Thymus (tissue), 14 donors: ENCODE measurements at places on chromosomes 2 and 18. TPM values are rescaled to one million over a fixed set of nuclear protein-coding genes. Genes with fewer than 3 reads are reported as not detected.

The TGFA gene
- 4.8 TPM for polyA plus RNA-seq

The LIMS3 gene
- 0.59 TPM for polyA plus RNA-seq

The HSBP1L1 gene
- polyA plus RNA-seq: 25.8 TPM

The ABCG5 gene
- polyA plus RNA-seq: 0.09 TPM

The TSPYL6 gene
- 0.02 TPM for polyA plus RNA-seq

GRCh38 chr2:24432121-24432520 lies 58.9 kb upstream of the NCOA1 start:
- no peak for DNase-seq

DNA sequence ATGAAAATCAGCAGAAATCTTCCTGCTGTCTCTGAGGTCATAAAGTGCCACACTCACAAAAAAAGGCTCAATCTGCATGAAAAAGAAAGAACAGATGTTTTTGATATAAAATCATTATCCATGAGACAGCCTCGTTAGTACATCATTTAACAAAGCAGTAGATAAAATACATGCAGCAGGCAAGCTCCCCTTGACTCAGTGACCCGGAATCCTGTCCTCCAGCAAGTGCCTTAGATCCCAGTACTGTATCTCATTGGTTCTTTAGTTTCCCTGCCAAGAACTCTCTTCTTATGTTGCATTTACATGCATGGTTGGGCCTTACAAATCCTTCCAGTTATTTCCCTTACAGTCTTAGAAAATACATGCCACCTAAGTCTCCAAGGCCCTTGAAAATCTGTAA lies 148.9 kb upstream of the CCDC195 start:
- DNase-seq: no peak

- no peak for DNase-seq
Observed at GRCh38 chr2:60530660-60531281, 22.7 kb downstream of the BCL11A start.

DNA sequence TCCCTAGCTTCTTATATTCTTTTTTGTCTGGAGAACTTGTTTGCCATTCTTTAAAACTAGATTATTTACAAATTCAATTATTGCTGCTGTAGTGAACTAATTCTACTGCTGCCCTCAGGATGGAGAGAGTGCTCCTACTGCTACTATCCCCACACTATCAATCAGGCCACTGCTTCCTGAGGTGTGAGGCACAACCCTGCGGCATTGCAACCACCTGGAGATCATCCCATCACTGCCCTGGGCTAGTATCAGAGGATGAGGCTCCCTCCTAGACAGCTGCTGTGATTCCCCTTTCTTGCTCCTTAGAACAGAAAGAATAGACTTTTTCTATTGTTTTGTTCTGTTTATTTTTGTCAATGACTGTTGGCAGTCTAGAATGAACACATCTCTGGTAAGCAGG lies 146.6 kb downstream of the CDH19 start:
- DNase-seq: no peak

GRCh38 chr2:56542213-56542612 lies 358.4 kb downstream of the CCDC85A start:
- DNase-seq: no peak

DNA sequence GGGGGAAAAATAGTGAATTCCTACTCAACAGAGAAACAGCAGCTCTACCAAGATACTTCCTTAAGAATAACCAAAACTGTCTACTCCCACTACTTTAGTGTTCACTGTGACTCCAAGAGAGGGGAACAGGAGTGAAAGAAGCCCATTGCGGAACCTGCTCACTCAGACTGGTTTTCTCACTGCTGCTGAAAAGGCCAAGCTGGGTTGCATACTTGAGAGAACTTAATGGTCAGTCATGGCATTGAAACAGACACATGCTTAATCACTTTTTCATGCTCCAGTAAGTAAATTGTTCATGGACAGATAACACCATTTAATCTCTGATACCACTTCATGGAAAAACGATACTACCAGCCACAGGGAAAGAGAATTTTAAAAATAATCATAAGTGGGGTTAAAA lies 35.7 kb upstream of the SLC8A1 start:
- DNase-seq: peak; percentile 15

DNA sequence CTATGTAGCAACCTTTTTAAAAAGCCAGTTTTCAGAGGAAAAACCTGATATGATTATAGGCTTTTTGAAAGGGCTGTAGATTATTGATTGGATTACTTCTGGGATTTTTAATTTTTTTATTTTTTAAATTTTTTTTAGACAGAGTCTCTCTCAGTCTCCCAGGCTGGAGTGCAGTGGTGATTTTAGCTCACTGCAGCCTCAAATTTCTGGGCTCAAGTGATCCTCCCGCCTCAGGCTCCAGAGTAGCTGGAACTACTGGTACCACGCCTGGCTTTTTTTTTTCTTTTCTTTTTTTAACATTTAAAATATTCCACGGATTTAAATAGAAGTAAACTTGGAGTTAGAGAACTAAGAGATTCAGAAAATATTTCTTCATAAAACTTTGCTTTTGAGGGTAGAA lies 1.2 kb downstream of the MRPL19 start:
- no peak for DNase-seq

DNA sequence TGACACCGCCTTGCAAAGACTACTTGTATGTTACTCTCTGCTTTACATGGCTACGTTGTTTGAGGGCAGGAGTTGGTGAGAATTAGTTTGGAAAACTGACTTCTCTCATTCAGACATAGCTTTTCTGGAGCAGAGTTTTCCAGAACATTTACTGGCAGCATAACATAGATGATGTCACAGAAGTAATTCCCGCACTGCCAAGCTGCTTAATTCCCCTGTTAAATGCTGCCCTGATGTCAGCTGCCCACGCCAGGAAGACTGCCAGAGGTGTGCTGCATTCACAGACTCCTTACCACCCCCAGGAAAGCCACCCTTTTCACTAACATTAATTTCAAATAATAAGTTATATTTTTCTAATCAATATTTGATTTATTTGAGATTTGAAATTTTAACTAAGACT lies 24.7 kb upstream of the PTPN2 start:
- no peak for DNase-seq
